ENCODE measurements at places on chromosomes 16 and 17. TPM values are rescaled to one million over a fixed set of nuclear protein-coding genes. Genes with fewer than 3 reads are reported as not detected.

SOST gene
- total RNA-seq = not detected

SHPK gene
- total RNA-seq = 21.0 TPM

CCL1 gene
- total RNA-seq = not detected

MED31 gene
- 13.1 TPM for total RNA-seq

CACNA1H gene
- 49.3 TPM for total RNA-seq

OR3A3 gene
- total RNA-seq = not detected

SPATA32 gene
- total RNA-seq = not detected

SLC46A1 gene
- 4.3 TPM for total RNA-seq

SLC5A10 gene
- 1.2 TPM for total RNA-seq

AANAT gene
- total RNA-seq = not detected

GPR139 gene
- not detected for total RNA-seq

SLC35G6 gene
- not detected for total RNA-seq
